Renal pelvis (tissue), 12 donors: ENCODE measurements at places on chromosomes 16 and 17.

GRCh38 chr17:82649501-82650261 lies 1.4 kb upstream of the WDR45B start:
- DNase-seq = no peak

GRCh38 chr17:35748341-35748841 lies 4.6 kb downstream of the GAS2L2 start:
- DNase-seq = no peak

DNA sequence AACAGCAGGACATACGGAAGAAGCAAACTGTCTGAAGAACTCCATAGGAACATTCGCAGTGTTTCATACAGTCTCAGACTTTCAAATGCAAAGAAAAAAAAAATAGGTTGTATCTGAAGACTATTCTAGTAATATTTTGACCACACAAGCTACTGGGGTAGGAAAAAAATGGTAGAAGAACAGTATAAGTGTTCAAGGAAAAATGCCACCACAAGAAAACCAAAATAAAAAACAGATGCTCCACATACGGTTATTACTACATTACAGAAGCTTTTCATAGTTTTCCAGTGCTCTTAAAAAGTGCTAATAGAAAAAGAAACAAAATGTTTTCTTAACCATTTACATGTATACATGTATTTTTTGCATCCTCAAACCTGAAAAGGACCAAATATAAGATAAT lies 3.7 kb downstream of the NCOR1 start:
- DNase-seq = no peak

DNA sequence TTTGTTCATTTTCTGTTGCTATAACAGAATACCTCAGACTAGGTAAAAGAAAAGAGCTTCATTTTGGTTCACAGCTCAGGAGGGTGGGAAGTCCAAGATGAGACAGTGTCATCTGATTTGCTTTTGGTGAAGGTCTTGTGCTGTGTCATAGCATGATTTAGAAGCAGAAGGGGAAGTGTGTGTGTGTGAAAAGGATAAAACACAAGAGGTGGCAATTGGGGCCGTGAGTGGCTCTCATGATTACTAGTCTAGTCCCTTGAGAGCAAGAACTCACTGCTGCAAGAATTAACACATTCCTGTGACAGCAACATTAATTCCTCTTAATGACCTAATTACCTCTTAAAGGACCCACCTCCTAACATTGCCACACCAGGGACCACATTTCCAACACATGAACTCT lies 8.3 kb downstream of the SLC35G3 start:
- DNase-seq = no peak
